Left ventricle myocardium superior (tissue), 1 donor: ENCODE measurements at places on chromosomes 13 and 19. TPM values are rescaled to one million over a fixed set of nuclear protein-coding genes. Genes with fewer than 3 reads are reported as not detected.

Gene ZIK1
- 4.1 TPM for total RNA-seq

Gene ADPRHL1
- 442 TPM for total RNA-seq

Gene CYP2A6
- total RNA-seq: not detected

Gene PSPN
- total RNA-seq: 1.2 TPM

Gene GARIN5A
- total RNA-seq: 1.2 TPM

Gene KIR3DL1
- not detected for total RNA-seq

Gene CAB39L
- 18.8 TPM for total RNA-seq

Gene PINLYP
- 1.4 TPM for total RNA-seq

Gene NUP58
- total RNA-seq: 25.3 TPM
